ENCODE measurements at places on chromosomes 5 and 9.

DNA sequence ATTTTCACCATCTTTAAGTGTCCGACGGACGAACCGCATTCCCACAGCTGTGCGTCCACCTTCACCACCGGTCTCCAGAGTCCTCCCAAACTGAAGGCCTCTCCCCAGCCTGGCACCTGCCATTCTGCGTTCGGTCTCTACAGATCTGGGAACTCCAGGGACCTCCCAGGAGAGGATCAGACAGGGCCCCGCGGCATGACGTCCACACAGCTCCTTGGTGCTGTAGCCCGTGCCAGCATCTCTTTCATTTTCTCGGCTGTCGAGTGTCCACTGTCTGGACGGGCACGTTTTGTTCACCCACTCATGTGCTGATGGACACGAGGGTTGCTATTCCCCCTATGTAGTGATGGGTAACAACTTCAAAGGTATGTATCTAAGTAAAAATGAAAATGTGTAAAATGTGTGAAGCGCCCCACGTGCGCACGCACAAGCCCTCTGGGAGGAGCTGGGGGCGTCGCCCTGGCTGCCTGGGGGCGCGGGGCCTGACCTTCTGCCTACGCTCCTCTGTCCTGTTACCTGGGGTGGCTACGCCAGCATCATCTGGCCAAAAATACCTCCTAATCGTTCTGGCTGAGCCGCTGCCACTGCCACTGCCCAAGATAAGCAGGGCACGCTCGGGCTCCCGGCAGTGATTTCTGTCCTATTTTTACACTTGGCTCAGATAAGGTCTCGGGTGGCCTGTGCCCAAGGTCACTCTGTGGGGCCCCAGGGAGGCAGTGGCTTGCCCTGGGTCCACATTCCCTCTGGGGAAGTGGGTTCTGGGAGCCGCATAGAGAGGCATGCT lies 10.8 kb upstream of the SLC12A7 start:
- DNase-seq: no peak

DNA sequence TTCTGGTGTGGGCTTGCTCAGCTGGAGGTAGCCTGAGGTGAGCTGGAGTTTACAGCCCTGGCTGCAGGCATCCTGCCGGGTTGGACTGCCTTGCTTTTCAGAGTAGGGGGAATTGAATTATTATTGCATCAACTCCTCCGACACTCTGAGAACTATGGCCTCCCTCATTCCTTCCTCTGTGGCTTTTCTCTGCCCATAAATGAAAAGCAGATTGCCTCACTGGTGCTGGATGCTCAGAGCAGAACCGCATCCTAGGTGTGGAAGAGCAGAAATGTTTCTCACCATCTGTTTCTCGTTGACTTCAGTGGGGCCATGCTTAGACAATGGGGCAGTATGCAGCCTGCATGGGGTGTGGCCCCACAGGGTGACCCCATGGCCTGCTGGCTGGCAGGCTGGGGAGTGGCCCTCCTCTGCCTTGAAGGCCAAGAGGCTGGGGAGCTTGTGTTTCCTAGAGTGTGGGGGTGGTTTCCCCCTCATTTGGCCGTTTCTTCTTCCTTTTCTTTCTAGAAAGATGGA lies 27.3 kb upstream of the TGFBI start:
- peak; percentile 93 for DNase-seq

DNA sequence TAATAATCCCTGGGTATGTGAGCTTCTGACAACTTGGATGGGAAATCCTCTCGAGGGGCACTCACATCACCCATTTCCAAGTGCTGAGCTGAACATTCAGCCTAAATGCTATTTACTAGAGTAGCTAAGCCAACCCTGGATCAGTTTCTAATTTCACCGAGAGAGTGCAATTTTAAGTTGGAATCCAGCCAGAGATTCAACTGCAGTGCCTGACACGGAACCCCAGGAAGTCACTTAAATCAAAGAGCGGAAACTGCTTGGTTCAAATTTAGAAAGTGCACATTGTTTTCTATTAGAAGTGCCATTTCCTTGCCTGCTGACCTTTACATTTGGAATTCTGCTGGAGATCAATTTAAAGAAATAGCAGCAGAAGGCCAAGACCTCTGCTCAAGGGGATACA lies 8.8 kb downstream of the SPRY4 start:
- peak; percentile 62 for DNase-seq

DNA sequence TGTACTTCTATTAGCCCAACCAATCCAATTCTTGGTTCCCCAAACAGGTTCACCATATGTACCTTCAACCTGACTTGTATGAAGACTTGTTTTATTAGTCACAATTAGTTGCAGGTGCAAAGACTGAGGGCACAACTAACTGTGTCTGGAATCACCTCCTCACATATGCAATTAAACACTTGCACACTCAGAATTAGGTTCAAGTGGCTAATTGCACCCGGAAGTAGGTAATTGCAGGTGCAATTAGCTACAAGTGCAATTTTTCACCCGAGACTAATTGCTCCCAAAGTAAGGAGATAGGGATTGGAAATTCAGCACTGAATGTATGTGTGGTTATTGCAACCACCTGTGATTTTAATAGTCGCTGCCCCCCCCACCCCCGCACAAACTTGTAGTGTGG lies 338.9 kb downstream of the ZSWIM6 start:
- no peak for DNase-seq

DNA sequence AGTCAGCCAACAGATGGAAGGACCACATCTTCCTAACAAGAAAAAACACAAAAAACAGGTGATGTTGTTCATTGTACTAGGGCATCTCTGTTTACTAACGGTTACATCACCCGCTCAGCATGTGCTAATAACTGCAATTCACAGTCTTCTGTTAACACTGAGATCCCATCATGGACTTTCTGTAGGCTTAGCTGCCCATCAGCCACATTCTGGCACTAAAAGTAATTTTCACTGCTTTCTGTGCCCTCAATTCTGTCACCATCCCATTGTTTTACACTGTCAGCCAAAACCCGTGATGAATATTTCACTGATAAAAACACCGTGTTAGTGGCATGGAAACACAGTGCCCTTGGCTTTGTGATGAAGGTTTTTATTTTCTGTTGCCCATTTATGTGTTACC lies 64.6 kb downstream of the CAST start:
- no peak for DNase-seq

DNA sequence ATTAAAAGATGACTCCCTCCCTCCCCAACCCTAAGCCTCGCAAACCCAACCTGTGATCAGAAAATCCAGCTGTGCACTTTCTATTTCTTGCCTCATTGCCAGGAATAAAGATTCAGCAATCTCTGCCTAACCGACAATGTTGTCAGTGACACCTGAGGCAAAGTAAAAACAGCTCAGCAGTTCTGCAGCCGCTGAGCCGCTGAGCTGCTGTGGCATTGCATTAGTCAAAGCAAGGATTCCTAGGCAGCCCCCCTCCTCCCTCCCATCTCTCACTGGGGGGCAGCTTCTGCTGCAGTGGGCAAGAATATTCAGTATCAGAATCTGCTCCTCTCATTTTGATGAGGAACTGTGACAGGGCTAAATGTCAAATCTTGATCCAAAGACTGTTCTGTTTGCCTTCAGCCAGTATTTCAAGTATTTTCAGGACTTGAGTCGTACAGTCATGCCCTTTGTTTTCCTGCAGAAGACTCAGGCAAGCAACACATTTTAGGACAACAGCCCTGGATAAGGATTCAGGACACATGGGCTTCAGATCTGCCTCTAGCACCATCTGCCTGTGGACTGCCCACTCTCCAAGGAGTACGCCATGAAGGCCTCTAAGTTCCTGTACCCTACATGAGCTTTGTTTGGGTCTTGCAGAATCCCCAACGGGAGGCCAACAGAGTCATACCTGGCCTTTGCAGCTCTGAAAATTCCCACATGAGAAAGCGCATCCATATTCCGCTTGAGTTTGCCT lies 41.1 kb upstream of the DAP start:
- DNase-seq: no peak

- DNase-seq: no peak
Measured at GRCh38 chr5:73306078-73306719, 133.2 kb downstream of the TMEM174 start.

DNA sequence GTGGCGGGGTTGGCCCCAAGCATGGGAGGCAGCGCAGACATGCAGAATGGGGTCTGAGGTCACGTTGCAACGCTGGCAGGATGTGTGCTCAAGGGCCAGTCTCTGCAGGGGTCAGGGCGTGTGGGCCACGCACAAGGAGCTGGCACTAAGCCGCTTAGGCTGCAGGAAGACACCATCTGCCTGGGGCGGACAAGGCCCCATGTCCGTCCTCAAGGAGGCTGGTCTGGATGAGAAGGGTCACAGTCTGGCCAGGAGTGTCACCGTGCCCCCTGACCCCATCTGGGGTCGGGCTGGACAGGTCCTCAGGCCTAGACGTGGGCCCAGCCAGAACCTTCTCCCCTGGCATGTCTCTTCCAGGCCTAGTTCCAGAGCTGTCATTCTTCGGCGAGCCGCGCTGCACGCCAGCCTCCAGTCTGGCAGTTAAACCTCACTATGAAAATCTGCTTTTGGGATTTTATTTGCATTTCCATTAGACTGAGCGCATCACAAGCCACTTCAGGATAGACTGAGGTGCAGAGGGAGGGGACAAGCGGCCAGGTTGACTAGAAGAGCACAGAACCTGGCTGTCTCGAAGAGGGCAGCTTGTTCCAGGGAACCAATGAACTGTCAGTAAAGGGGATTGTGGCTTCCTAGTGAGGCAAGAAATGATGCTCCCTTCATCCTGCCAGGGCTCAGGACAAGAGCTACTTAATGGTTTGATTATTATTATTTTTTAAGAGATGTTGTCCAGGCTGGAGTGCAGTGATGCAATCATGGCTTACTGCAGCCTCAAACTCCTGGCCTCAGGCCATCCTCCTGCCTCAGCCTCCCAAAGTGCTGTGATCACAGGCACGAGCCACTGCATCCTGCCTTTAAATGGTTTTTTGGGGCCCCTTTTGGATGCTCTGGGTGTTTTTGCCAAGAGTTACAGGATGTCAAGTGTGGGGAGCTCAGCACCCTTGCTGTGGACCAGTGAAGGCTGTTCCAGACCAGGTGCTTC lies 4.3 kb downstream of the BRD3OS start:
- DNase-seq: no peak

DNA sequence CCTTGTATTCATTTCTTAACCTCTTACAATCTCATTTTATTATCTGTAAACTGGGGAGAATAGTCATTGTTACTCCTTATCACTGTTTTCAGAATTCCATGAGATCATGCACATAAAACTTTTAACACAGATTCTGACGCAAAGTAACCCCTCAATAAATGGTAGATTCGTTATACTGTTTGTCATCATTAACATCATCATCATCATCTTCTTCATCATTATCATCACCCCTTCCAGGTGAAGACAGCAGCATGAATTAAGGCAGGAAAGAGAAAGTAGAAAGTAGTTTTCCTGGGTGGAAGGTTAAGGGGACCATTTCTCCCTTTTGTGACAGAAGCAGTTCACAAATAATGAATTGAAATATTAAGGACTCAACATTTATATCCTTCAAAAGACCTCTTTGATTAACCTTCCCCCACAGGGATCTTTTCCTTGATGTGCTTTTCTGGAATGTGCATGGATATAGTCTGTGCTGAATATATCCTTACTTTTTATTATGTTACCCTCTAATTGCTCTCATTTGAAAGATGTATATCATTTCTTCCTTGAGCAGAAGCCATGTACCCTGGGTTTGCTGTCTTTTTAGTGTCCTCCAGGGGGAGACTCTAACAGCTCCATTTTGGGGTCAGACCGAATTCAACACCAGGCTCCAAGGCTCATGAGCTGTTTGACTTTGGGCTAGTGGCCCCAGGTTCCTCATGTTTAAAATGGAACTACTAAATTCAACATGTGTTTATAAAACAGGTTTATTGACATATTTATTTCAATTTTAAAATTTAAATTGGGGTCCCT lies 1029.9 kb upstream of the WWC1 start:
- peak; percentile 32 for DNase-seq

- DNase-seq: no peak
Measured at GRCh38 chr5:140165101-140165922, 9.7 kb upstream of the CYSTM1 start.

Measured in GM23248 (cell line).